ENCODE measurements at places on chromosomes 5 and 9.

GRCh38 chr9:96061293-96061987 lies 185.9 kb downstream of the ERCC6L2 start:
- no peak for DNase-seq

- no peak for DNase-seq
These were observed 78.8 kb downstream of the KLHL3 start for GRCh38 chr5:137657073-137657472.

DNA sequence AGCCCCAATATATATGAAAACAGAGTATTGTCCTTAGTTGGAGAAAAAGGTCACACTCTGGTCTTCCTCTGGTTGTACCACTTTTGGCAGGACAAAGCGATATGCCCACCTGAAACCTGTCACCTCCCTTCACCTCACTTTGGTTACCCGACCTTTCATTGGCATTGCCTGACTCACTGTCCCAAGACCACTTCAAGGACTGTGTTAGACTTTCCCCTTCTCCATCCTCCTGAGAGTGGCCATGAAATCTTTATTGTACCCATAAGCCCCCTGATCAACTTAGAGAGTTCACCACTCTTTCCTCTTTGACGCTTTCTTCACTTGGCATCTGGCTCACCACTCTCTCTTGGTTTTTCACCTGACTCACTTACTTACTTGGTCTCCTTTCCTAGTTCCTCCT lies 32.4 kb upstream of the AP3B1 start:
- DNase-seq, result no peak

GRCh38 chr9:128552744-128553440 lies 505 bp downstream of the SPTAN1 start:
- peak; percentile 67 for DNase-seq

DNA sequence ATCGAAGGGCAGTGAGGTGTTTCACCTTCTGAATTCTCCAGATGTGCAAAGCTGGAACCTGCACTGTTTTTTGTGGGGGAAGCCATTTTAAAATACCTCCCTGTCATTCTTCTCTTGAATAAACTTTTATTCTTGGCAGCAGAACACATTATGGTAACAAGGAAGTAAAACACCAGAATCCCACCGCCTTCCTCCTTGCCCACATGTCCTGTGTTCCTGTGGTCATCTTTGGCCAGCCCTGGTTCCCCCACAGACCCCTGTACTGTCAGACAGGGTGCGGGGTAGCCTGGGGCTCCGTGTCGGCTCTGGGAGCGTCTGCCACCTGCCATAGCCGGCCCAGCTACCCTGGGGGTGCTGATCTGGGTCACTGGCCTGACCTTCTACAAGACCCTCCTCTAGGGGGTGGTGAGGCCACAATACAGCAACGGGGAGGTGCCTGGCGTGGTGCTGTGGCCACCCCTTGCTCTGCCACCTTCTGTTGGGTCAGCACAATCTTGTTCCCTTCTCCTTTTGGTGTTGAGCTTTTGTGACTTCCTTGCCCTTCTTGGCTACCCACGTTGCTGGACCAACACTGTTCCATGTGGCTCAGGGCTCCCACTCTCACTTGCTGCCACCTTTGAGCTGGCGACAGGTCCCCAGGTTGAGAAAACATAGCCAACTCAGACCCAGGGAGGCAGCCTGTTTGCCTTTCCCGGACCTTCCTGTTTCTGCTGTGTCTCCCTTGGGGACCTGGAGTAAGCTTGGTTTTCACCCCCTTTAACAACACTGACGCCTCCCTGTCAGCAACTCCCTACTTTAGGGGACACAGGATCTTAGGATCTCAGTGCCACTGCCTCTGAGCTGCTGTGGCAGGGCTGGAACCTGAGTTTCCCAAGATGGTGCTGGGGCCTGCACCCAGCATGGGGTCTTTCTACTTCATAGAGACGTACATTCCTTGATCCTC lies 4.8 kb downstream of the WNK2 start:
- DNase-seq, result no peak

GRCh38 chr9:134065612-134066419 lies 2.0 kb downstream of the BRD3 start:
- DNase-seq, result no peak

GRCh38 chr9:137371521-137371941 lies 51.4 kb downstream of the EXD3 start:
- DNase-seq, result no peak

GRCh38 chr9:89449261-89449671 lies 48.6 kb downstream of the SEMA4D start:
- DNase-seq, result no peak

GRCh38 chr9:4062966-4063365 lies 236.9 kb downstream of the GLIS3 start:
- DNase-seq, result no peak

DNA sequence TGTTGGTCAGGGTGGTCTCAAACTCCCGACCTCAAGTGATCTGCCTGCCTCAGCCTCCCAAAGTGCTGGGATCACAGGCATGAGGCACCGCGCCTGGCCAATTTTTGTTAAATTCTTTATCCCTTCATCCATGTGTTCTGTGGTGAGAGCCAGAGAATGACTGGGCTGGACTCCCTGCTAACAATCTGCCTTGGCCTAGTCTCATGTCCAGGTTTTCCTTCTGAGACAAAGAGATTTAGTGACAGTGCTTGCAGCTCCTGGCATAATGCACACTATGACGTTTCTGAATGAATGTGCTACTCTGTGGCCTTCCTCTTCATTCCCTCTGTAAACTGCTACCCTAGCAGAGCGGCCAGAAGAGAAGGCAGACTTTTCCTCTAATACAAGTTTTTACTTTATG lies 79.3 kb downstream of the FOXD1 start:
- no peak for DNase-seq

DNA sequence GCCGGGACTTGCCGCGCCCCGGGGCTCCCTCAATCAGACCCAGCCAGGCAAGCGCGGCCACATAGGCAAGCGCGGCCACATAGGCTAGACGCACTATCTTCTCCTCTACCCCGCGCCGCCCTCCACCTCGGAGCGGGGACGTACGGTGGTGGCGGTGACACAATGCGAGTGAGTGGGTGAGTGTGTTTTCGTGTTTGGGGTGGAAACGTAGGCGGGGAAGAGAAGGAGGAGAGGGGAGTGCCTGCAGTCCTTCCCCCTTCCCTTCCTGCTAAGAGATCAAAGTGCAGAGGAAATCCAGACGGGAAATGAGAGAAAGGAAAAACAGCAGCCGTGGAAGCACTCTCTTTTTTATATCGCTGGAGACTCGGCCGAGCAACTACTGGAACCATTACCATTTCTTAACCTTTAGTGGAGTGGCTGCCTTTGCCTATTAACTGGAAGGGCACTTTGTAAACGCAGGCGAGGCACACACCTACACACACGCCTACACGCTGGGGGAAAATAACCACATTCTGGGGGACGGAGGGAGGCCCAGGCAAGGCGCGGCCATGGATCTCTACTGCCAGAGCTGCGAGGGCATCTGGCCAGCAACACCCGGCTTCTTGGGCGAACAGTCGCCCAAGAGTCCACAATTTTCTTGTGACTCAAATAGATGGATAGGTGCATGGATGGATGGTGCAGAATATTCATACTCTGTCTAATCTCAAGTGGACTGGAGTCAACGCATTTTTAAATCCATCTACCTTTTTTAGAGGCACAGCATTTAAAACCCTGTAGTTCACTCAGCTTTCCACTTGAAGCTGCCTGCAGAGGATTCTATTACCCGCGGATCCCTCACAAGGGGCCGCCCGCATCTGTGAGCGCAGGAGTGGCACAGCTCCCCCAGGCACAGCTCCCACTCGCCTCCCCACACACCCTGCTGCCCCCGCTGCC lies 2.1 kb downstream of the EDIL3 start:
- DNase-seq, result peak; percentile 36

DNA sequence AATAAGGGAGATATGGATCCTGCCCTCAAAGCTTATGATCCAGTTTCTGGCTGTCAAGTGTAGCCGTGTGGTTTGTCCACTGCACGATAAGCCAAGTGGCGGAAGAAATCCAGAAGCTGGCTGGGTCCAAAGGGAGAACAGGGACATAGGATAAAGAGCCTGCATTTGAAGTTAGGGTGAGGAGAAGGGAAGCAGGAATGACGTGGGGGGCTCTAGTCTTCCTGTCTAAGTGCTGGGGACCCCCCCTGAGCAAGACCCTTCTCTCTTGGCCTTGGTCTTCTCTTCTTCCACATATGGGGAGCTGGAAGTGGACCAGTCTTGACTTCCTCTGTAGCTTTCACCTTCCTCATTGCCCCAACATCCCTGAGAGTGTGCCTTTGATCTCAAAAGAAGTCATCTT lies 186.6 kb downstream of the FSTL4 start:
- DNase-seq, result no peak

- no peak for DNase-seq
These were observed 244.7 kb downstream of the SEMA5A start for GRCh38 chr5:9301200-9301599.

Measured in substantia nigra (tissue), 51 donors.